ENCODE measurements at places on chromosomes 4 and X.
A peak's percentile ranks its signal among the peaks of the same experiment; 100 is the strongest.

GRCh38 chrX:8850478-8850877 lies 49.3 kb upstream of the FAM9A start:
- no peak for DNase-seq

DNA sequence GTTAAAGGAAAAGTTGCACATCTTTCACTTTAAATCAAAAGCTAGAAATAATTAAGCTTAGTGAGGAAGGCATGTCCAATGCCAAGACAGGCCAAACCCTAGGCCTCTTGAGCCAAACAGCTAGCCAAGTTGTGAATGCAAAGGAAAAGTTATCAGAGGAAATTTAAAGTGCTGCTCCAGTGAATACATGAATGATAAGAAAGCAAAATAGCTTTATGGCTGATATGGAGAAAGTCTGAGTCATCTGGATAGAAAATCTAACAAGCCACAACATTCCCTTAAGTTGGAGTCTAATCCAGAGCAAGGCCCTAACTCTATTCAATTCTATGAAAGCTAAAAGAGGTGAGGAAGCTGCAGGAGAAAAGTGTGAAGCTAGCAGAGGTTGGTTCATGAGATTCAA lies 23.8 kb downstream of the NPFFR2 start:
- DNase-seq = no peak

GRCh38 chr4:169259271-169259670 lies 11.5 kb downstream of the SH3RF1 start:
- no peak for DNase-seq

DNA sequence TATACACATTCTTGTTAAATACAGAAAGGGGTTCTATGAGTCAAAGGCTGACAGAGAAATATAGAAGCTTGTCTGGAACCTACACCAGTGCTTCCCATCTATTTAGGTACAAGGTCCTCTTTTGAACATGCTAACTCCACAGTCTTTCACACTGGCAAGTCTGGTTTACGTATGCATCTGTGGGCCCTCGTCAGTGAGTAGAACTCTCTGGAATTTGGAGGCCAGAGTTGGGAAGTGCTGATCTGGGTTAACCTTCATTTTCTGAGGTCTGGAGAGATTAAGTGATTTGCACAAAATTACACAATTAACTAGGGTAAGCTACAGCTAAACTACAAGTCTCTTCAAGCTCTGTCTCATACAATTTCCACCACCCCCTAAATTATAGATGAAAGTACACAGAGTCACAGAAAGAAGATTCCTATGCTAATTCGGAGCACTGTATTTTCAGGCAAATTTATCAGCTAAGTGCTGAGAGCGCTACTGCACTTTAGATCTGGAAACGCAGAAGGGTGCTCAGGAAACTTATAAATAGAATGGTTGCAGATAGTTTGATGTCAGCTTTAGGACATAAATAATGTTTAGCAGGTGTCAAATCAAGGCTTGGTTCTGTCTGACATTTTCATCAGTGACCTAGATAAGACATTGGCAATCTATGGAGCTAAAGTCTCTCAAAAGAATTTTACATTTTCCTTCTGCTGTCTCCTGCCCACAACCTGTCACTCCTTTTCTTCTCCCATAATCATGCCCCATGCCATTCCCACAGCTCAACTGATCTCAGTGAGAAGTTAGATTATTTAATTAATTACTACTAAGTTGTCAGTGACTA lies 43.0 kb upstream of the PDLIM5 start:
- DNase-seq = no peak

DNA sequence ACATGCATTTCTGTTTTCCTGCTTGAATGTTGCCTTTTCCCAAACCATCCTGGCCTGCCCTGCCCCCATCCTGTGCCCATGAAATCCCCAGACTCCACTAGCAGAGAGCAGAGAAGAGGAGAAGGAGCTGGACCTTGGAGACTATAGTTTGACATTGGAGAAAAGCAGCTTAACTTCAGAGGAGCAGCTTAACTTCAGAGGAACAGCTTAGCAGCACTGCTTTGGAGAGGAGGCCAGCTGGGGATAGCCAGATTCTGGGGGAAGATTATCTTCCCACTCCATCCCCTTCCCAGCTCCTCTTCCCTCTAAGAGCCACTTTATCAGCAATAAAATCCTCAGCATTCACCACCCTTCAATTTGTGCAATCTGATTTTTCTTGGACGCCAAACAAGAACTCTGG lies 443.0 kb downstream of the PCDH10 start:
- DNase-seq = no peak

DNA sequence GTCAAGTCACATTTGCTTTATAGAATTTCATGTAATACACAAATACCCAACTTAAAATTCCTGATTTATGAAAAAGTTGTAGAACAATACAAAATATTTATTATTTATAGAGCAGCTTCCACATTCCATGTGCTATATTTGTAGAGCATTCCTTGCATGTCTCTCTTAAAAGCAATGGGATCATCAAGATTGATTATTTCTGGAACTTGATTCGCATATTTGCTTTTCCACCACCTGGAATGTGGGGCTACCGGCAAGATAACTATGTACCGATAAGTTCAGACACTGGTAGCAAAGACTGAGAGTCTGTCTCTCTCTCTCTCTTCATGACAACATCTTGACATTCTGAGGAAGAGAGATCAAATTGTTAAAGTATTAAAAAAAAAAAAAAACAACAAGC lies 59.3 kb downstream of the MAPK10 start:
- DNase-seq = no peak

DNA sequence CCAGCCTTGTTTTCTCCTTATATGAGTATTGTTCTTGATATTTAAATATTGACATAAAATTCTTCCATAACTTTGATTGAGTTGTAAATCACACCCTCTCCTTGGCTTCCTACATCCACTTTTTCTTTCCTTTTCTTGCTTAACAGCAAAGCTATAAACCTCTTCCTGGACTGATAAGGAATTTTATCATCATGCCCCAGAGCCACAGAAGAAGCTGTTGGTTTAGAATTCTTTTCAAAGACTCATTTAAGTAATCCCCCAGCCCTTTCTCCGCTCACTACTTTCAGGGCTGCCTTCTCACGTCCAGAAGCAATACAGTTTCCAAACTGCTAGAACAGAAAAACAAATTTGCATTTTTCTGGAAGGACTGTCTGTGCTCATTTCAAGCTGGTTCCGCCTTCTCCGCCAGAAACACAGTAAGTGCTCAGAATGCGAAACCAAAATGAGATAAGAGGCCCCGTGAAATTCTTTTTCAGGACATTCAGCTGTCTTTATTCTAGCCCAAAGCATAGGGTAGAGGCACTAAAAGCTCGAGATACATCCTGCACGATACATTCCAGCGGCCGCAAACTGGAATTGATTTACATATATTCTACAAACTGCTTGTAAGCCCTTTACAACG lies 849 bp downstream of the MID1 start:
- no peak for DNase-seq

GRCh38 chr4:1726146-1726934 lies 5.0 kb downstream of the TACC3 start:
- peak; percentile 90 for DNase-seq

- no peak for DNase-seq
Measured at GRCh38 chrX:109843963-109844751, 111.1 kb upstream of the ACSL4 start.

DNA sequence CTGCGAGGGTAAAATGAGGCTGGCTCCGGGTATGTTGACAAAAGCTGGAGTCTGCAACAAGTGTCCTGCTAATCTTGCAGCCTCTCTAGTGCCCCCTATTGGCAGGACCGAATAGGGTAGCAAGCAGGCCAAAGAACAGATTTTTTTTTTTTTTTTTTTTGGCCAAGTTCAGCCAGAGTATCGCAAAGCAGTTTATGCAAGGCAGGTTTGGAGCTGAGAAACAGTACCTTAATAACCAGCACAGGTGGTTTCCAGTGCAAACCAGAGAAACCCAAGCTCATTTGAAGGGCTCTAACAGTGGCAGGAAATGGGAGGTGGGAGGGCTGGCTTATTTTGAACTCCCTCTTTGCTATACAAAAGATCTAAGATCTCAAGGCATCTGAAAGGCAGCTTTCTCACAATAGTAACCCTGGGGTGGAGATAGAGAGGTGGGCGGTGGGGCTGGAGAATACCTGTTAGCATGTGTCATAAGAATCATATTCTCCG lies 38.2 kb upstream of the OCIAD2 start:
- DNase-seq = no peak

DNA sequence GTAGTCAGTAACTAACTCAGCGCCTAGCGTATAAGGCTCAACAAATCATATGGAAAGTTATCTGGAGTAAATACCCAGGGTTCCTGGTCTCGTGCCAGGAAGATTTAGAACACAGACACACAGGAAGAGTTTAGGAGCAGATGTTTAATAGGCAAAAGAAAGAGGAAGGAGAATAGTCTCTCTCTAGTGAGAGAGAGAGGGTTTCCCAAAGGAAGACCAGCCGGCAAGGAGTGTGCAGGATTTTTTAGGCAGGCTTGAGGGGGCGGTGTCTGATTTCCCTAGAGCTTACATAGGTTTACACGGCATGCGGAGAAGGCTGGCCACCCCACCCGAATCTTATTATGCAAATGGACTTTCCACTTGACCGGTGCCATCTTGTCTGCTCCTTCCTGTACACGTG lies 284.0 kb upstream of the FRG1 start:
- DNase-seq = no peak

- DNase-seq = peak; percentile 36
Measured at GRCh38 chr4:128286474-128287058, 1.0 kb downstream of the PGRMC2 start.

- peak; percentile 36 for DNase-seq
Measured at GRCh38 chrX:150155436-150156035, 207.6 kb upstream of the MAMLD1 start.

DNA sequence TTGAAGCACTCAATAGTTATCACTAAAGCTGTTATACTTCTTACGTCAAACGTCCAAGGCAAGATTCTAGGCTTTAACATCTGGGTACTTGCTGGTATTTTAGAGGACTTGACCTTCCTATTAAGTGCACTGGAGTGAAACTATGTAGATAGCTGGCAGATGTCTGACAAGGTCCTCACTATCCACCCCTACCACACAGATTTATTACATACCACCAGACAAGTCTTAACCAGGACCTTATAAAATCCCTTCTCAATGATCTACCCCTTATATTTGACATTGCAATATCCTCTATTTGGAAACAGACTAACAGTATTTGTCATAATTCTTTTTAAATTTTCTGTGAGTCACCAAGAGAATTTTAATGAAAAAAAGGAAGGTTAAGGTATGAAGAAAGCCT lies 78.8 kb downstream of the PDGFC start:
- DNase-seq = no peak

GRCh38 chr4:134422776-134423175 lies 221.2 kb upstream of the PABPC4L start:
- DNase-seq = no peak
